Mesenchymal stem cell (in vitro differentiated cells and primary cell): ENCODE measurements at places on chromosomes 16 and 17.

GRCh38 chr16:64365448-64365931 is 756.4 kb downstream of the CDH11 start:
- no peak for DNase-seq

DNA sequence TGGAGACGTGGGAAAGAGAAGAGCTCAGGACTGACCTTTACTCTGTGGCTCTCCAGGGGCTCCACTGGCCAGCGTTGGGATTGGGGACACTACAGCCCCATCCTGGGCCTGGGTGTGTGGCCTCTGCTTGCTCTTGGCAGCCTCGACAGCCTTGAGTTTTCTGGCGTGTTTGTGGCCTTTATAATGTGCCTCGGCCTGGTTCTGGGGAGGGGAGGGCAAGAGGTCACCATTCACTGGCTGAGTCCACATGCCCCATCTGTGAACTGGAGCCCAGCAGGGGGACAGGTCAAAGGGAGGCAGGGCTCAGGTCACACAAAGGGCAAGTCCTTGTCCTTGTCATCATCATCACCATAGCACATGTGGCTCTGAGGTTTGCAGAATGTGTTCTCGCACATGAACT is 11.7 kb downstream of the NKIRAS2 start:
- no peak for DNase-seq

DNA sequence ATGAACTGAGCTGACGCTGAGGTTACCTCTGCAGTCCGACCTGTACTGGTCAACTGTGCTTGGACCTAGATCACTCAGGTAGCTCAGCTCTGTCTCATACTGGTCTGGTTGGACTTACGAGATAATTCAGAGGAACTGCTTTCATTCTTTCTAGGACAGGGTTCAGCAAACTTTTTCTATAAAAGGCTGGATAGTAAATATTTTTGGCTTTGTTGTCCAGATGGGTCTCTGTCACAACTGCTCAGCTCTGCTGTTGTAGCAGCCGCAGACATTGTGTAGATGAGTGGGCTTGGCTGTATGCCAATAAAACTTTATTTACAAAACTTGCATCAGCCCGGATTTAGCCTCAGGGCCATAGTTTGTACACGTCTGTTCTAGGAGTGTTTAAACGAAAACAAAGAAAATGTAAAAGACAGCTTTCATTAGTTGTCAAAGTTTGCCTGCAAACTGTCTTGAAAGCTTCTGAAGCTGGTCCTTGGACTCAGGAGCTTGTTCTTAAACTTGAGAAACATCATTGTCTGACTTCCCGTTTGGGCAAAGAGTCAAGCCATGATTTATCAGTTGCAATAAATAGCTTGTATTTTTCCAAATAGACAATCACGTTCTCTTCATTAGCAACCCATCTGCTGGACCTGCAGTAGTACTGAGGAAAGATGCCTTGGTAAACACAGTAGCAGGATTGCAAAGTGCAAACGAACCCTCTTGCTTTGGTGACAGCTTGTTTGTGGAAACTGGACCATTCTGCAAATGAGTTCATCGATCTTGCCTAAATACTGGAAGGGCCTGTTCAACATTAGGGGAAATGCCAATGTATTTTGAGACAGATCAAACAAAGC is 253.4 kb downstream of the SNX29 start:
- DNase-seq: peak; percentile 66

GRCh38 chr17:39598047-39598481 is 9.7 kb downstream of the NEUROD2 start:
- no peak for DNase-seq

GRCh38 chr16:20900299-20901067 is at the start of the genes DCUN1D3 and LYRM1:
Gene DCUN1D3, minus strand, starts transcription at chr16:20900358. Its CDS starts 37,820 bp downstream, at chr16:20862538.
Gene LYRM1, plus strand, starts transcription at chr16:20900771. Its CDS starts 14,785 bp downstream, at chr16:20915556.
- peak; percentile 100 for DNase-seq

DNA sequence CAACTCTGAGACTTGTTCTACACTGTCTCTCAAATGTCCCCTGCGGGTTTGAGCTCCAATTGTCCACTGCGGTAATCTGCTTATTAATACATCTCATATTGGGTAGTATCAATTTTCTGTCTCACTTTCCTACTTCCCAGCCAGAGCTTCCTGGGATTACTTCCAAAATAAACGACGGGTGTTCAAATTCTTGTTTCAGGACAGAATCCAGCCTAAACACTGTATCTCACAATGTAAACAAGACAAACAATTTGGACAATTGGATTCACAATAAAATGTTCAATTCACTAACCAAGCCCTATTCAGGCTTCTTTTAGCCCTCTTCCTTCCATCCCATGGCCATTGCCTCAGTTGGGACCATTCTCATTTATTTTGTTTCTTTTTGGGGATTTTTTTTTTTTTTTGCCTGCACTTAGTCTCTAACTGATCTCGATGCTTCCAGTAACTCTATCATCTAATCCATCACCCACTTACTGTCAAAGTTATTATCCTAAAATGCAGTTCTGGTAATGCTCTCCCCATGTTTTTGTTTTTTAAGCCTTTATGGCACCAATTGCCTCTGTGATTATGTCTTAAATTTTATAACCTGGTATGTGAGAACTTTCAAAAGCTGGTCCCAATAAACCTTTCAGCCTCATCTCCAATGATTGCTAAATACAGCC is 2.0 kb upstream of the VAT1L start:
- DNase-seq: no peak

DNA sequence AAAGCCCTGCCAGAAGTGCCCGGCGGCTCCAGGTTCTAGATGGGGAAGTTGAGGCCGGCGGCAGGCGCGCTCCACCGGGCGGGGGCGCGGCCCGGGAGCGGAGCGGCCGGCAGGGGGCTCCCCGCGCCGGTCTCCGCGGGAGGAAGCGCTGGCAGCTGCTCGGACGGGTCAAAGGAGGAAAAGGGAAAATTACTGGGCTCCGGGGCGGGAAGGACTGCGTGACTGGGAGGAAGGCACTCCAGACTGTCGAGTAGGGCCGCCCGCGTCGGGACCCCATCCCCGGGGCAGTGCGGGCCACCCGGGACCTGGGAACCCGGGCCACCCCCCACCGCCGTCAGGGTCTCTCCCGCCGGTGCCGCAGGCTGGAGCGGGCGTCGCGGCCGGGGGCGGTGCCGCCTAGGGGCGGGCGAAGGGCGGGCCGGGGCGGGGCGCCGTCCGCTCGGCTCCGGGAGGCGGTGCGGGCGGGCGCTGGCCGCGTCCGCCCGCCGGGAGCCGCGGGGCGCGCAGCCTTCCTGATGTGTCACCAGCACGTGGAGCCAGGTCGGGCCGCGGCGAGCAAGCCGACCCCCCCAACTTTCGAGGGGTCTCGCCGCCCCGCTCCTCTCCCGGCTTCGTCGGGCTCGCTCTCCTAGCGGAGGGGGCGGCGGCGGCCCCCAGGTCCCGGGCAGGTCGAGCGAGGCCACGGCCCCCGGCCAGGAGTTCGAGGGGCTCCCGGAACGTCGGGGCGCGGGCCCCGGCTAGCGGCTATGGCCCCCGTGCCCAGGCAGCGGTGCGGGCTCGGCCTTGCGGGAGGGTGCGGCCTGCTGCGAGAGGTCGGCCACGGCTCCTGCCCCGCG is 167.5 kb downstream of the RAB11FIP4 start:
- DNase-seq: peak; percentile 86

DNA sequence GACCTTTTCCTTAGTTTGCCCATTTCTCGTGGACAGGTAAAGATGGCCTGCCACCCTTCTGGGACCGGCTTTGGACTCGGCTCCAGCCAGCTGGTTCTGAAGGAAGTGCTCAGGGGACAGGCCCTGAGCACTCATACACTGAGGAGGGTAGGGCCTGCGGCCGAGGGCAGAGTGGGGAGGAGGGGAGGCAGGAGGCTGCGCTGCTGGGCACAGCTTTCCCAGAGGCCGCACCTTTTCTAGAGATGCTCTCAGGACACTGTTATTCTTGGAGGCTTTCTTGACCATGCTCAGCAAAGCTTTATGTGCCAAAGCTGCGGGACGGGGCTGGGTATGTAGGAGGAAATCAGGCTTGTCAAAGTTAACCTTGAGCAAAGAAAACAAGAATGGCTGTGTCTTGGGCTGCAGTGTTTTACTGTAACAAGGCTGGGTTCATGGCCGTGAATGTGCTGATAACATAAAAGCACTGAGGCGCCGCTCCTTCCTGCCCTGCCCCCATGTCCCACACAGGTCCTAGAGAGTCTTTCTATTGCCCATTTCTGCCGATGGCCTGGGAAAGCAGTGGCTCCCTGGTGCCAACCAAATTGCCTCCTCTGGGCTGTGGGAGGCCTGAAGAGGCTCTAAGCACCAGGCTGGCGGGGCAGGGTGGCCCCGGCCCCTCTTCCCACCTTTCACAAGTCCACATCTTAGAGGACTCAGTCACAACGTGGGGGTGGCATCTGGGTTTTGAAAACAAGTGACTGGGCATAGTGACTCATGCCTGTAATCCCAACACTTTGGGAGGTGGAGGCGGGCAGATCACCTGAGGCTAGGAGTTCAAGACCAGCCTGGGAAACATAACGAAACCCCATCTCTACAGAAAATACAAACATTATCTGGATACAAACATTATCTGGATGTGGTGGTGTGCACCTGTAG is 22.3 kb upstream of the TIMP2 start:
- DNase-seq: no peak

- DNase-seq: no peak
Measured at GRCh38 chr17:73795730-73796129, 151.5 kb upstream of the SDK2 start.

- DNase-seq: no peak
Measured at GRCh38 chr16:50265716-50266336, 525 bp upstream of the ADCY7 start.

DNA sequence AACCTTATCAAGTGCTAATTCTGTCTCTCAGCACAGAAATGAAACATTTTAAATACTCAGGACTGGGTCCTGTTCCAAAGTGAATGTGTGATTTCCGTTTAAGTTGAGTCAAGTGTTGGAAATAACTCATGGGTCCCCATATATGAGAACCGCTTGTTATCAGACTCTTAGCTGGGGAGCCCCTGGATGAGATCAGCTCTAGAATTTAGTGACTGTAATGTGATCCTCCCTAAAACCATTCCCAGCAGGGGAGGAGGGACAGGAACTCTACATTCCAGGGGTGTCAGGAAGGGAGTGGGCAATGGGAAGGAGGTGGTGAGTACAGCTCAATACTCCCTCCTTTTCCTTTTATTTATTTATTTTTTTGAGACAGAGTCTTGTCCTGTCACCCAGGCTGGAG is 37.5 kb downstream of the OTOA start:
- DNase-seq: no peak

DNA sequence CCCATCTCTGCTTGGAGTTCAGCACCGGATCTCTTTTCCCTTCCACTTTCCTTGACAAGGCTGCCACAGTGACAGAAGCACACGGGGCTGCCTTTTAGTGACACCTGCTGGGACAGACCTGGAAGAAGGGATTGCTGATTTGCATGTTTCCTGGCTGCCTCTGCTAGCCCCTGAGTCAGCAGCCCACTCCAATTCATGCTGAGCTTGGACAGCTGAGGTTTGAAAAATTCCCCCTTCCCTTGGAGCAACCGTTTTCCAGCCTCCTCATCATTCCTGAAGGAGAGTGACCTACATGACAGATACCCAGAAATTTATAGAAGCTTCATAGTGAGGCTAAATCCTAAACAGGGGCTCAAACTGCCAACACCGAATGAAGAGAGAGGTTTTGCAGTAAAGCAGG is 18.8 kb upstream of the RBL2 start:
- DNase-seq: no peak

- DNase-seq: peak; percentile 53
Measured at GRCh38 chr17:4327606-4328005, 38.9 kb downstream of the UBE2G1 start.

- DNase-seq: peak; percentile 81
Measured at GRCh38 chr17:42459801-42460281, 1.2 kb downstream of the ATP6V0A1 start.

- peak; percentile 89 for DNase-seq
Measured at GRCh38 chr16:424033-424622, 1.3 kb upstream of the RAB11FIP3 start.

DNA sequence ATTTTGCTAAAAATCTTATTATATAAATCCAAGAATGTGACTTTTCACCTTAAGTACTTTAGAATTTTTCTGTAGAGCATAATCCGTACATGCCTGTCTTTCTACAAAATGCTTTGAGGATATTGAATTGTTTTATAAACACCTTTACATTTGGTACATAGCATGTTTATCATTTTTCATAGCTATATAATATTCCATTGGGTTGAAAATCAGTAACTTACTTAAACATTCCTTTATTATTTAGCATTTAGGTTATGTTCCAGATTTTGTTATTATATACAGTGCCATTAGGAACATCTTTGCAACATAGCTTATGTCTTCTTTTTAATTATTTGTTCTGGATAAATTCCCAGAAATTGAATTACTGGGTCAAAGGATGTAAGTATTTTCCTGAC is 17.0 kb upstream of the NOL11 start:
- no peak for DNase-seq

GRCh38 chr17:82775001-82775823 is 23.3 kb downstream of the TBCD start:
- DNase-seq: peak; percentile 45

GRCh38 chr16:83147244-83147643 is 520.5 kb downstream of the CDH13 start:
- peak; percentile 3 for DNase-seq

- no peak for DNase-seq
Measured at GRCh38 chr17:77193653-77194052, 52.9 kb downstream of the SEC14L1 start.

DNA sequence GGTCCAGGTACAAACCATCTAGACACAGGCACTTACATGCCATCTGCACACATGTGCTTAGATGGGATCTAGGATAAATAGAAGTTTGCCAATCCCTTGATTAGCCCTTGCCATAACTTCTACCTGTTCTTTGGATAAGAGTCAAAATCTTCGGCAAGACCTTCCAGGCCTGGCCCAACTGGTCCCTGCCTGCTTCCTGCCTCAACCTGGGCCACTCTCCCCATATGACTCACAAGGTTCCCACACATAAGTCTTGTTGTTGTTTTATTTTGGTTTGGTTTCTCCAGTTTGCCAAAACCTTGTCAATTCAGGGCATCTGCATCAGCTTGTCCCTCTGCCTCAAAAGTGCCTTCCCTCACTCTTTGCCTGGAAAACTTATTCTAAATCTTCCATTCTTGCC is 95.3 kb upstream of the XYLT1 start:
- DNase-seq: no peak

DNA sequence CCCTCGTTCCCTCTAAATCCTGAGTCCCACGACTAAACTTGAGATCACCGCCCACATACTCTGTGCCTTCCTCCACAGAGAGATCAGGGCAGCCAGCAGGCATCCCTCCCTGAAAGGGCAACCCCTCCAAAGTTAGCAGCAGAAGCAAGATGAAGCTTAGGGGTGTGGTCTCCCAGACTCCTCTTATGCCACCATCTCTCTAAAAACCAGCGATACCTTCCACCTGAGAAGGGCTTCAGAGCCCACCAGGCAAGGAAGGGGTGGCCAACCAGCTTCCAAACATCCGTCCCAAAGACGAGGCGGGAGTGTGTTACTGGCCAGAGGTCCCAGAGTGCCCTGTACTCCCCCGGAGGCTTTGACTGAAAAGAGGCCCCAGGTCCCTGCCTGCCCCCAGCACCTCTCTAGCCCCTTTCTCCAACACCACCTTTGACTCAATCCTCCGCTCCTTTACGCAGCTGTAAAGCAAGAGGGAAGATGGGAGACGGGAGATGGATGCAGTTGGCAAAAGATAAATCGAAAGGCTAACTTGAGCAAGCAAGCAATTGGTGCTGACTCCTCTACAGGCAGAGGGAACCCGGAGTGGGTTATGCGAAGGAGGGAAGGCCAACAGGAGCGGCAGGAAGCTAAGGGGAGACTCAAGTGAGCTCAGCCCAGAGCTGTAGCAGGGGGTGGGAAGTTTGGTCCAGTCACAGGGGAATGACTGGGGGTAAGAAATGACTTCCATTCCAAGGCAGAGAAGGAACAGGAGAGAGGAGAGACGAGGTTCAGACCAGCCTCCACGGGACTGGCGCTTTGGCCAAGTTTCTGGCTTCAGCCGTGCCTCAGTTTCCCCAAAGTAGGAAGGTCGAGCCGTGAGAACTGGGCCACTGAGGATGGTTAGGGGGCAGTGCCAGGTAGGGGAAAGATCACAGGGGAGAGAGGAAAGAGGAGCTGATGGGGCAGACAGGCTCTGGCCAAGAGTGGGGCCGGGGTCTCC is 1.0 kb downstream of the ST3GAL2 start:
- DNase-seq: peak; percentile 75
